ENCODE measurements at places on chromosomes 12 and 14.

DNA sequence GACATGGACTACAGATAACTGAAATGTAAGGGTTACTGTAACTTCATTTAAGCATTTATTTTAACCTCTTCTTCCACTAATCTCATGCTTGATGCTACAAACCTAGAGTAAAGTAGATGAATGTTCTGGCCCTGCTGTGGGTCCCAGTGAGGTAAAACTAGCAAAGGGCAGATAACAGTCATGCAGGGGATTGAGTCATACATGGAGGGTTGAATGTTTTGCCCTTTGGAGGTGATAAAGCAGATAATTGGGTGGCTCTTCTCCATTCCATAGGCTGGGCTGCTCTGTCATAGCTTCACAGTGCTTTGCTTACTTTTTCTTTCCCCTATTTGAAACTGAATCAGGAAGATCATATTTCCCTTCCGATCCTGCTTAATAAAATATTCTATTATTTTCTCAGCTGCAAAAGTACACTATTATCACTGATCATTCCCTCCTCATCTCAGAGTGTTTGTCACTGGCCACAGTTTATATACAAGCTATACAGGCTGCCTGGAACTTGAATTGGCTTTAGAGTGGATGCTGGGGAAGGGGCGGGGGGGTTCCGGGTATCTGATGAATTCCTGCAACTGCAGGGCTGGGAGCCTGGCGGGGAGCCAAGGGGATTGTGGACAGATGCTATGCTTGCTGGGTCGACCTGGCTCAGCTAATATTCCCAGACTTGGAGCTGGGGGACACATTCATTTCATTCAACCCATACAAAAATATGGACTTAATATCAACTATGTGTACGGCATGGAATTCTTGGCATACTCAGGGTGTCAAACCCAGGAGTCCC, 235.1 kb downstream of the NRXN3 start:
- no peak for DNase-seq

DNA sequence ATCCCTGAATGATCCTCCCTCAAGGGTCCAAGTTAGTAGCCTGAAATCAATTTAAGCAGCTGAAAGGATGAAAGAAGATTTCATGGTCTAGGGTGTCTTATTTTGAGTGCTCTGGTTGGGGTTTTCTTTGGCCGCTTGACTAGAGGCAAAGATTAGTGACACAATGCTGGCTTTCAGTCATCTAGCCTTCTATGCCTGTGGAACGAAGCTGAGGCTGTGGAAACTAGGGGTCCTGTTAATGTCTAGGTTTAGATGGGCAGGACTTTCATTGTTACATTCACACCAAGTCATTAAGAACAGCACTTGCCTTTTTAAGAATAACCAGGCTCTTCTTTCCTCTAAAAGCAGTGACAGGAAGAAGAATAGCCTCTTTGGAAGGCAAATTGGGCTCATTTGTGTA, 253.8 kb upstream of the E2F7 start:
- DNase-seq, result no peak

DNA sequence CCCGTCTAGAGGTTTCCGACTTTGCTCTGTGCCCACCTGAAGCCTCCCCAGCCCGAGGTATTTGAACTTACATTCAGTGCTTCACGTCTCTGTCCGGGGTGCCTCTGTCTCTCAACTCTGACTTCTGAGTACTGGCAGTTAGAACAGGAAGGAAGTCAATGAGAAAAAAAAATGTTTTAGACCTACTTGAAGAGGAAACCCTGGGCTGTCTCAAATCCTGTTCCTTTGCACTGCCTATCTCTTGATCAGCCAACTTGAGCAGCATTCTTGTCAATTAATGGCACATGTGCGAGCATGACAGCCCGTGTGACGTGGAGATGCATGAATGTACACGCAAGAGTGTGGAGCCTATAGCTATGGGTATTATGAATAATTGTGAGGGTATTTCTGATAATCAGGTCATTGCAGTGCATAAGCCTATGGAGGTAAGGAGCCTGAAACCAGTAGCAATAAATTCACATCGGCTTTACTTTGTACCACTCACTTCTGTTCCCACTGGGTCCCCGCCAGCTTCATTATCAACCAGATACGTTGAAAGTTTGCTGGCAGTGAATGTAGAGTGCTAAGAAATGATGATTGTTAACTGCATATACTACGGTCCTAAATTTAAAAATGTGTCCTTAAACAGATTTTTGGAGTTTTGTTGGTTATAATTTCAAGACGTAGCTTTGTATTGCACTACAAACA, at the start of gene ARHGDIB:
TSS of gene ARHGDIB (minus strand) at position 136 of the 687 bp plus-strand sequence. CDS start 10,889 bp downstream, outside the sequence.
- DNase-seq, result no peak

DNA sequence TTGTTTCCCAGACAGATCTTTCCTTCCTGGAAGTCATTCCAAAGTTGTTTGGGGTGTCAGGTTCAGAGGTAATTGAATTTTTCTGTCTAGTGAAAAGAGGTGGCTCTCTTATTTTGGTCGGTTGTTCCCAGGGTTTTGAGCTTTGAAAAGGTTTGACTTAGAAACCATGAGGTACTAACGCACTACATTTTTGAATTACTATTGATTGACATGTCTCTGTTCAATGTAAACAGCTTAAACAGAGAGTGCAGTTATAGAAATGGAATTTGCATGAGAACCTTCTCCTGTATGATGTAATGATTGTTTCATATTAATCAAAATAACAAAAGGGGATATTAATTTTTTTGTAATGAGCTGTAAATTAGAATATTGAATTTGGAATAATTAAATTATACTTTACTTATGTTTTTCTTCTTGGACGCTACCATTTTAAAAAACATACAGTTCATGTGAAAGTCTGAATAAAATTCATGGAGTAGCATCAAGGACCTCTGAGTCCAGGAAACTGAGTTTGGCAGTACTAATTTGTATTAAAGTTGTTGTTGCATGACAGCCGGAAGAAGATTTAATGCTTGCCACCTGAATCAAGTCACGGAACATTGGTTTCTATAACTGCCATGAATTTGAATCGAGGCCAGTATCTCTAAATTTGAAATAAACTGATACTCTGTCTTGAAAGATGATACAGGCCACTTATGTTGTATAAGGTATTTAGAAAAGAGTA, 41.7 kb downstream of the NPAS3 start:
- DNase-seq, result no peak

GRCh38 chr12:89836026-89836425, 127.4 kb upstream of the ATP2B1 start:
- no peak for DNase-seq

DNA sequence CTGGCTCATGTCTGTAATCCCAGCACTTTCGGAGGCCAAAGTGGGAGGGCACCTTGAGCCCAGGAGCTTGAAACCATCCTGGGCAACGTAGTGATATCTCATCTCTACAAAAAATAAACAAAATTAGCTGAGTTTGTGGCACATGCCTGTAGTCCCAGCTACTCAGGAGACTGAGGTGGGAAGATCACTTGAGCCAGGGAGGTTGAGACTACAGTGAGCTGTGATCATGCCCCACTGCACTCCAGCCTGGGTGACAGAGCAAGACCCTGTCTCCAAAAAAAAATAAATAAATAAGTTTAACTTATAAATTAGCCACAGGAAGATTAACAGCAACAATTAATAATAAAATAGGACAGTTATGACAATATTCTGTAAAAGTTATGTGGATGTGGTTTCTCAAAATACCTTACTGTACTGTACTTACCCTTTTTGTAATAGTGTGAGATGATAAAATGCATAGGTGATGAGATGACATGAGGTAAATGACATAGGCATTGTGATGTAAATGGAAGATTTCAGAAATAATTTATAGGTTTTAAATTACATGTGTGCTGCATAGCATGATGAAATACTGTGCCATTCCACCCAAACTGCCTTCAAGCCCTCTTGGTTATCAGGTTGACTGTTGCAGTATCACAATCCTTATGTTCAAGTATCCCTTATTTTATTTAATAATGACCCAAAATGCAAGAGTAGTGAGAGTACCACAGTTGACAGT, 22.0 kb downstream of the USP15 start:
- no peak for DNase-seq

DNA sequence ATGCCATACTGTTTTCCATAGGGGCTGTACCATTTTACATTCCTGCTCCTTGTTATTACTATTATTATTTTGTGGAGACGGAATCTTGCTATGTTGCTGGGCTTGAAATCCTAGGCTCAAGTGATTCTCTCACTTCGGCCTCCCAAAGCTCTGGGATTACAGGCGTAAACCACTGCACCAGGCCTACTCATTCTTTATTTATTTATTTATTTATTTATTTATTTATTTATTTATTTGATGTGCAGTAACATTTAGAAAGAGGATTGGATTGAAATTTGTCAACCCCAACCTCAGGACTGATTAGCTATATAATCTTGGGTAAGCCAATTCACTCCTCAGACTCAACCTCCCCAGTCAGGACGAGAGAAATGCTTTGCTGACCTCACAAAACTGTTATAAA, 107.9 kb downstream of the VEZT start:
- DNase-seq, result no peak

DNA sequence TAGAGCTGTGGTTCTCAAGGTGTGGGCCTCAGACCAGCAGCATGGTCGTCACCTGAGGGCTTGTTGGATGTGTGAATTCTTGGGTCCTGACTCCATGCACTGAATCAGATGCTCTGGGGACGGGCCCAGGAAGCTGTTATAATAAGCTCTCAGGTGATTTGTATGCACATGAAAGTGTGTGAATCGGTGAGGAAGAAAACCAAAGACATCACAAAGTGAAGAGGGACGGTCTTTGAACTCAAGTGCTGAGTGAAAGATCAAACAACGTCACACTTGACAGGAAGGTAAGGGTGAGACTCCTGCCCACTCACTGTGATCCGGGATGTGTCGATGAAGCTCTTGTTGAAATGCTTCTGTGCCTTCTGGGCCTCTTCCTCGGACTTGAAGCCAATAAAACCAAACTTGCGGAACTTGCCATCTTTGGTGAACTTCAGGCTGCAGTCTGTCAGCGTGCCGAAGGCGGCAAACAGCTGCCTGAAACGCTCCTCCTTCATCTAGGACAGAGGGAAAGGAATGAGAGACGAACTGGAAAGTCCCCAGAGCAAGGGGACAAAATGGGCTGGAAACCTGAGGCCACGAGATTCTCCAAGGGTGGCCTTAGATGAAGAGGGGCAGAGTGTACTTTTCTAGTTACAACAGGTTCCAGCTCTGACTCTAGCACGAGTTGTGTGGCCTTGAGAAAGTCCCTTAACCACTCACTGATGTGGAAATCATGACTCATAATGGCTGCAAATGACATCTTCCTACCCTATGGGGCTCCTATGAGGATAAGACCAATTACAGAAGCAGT, 4.0 kb downstream of the RBM19 start:
- no peak for DNase-seq

Measured in right lung (tissue), 10 donors.